ENCODE measurements at places on chromosomes 11 and 22.
A peak's percentile ranks its signal among the peaks of the same experiment; 100 is the strongest.

- DNase-seq: no peak
Measured at GRCh38 chr11:120540744-120541465, 29.4 kb downstream of the GRIK4 start.

GRCh38 chr22:20829491-20830134 lies 29.0 kb downstream of the PI4KA start:
- DNase-seq: no peak

GRCh38 chr11:122176651-122177050 lies 60.6 kb upstream of the BLID start:
- no peak for DNase-seq

DNA sequence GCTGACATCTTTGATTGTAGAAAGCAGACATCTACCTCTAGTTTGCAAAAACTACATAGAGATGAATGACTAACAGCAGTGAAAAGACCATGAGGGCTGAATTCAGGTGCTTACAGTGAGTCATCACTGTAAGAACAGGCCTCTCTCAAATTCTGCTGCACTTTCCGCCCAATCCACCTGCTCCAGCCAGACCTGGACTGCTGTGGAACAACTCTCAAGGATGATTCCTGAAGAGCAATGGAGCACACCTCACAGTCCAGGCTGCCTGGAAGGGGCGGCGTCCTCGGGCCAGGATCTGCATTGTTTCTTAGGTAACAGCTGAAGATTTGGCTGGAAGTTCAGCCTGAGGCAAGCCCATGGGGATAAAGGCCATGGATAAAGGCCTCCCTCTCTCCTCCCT lies 15.1 kb downstream of the APOL2 start:
- DNase-seq: no peak

- DNase-seq: no peak
Measured at GRCh38 chr22:50071432-50072166, 13.5 kb upstream of the TTLL8 start.

- DNase-seq: no peak
Measured at GRCh38 chr22:37996079-37996478, 11.7 kb upstream of the SOX10 start.

GRCh38 chr11:126755526-126755925 lies 245.0 kb downstream of the KIRREL3 start:
- peak; percentile 2 for DNase-seq

All from DMS 273 treated with DMSO at 0.1 percent for 48 hours (cell line).